NCI-H510A (cell line): ENCODE measurements at places on chromosomes 3 and 15.

GRCh38 chr3:4138786-4139431 is 164.3 kb upstream of the SETMAR start:
- no peak for DNase-seq

- DNase-seq, result no peak
These were observed 116.1 kb downstream of the KLF13 start for GRCh38 chr15:31442699-31443111.

DNA sequence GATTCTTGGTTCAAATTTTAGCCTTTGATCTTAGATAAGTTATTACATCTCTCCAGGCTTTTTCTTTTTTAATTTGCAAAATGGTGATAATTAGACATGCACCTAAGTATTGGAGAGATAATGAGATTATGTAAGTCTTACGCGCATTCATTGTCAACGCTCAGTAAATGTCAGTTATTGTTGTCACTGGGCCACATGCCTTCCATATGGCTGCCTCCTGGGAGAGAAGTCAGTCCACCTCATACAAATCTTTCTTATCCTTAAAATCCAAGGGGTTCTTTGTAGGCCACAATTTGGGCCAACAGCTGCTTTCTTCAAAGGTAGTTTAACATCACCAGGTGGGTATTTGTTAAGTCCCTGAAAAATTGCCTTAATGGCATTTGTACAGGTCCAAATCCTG is 25.5 kb upstream of the PTPRG start:
- DNase-seq, result no peak

DNA sequence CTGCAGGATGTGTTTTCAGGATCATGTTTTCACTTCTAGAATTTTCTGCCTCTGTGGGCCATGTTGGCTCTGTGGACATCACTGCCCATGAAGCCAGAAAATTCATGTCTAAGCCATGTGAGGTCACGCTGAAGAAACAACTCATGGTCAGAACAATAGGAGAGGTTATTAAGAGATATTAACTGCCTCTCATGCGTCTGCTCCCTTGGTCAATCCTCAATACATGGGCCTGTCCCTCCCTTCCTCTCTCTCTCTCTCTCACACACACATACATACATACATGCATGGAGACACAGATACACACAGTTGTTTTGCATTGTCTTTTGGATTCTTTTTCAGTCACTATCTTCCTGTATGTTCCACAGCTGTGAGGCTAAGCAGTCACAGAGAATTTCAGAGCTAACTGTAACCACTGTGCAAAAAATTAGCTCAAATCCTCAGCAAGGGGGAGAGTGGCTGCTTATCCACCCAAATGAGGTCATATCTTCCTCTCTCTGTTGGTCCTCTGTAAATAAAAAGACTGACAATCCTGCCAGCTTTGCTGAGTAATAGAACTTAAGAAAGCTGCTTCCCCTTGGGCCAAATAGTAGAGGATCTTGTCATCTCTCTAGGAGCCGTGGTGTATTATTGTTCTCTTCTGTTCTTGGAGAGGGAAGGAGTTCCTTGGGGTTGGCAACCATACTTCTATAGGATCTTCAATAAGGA is 45.6 kb downstream of the LRTM1 start:
- no peak for DNase-seq

GRCh38 chr15:70795311-70795665 is 31.9 kb upstream of the UACA start:
- DNase-seq, result no peak

GRCh38 chr15:67735896-67736295 is 89.4 kb upstream of the SKOR1 start:
- DNase-seq, result no peak

GRCh38 chr3:52794612-52795099 is at the start of gene ITIH3:
TSS of gene ITIH3 (plus strand) at chr3:52794796. CDS start at chr3:52794804, 8 bp downstream.
- no peak for DNase-seq

- DNase-seq, result no peak
These were observed 125.4 kb upstream of the RAD18 start for GRCh38 chr3:9088441-9089353.

GRCh38 chr3:7158516-7158915 is 297.6 kb downstream of the GRM7 start:
- no peak for DNase-seq

- DNase-seq, result no peak
These were observed 14.9 kb upstream of the HES1 start for GRCh38 chr3:194120789-194121770.

- DNase-seq, result no peak
These were observed 15.6 kb downstream of the CADM2 start for GRCh38 chr3:84974347-84974746.

DNA sequence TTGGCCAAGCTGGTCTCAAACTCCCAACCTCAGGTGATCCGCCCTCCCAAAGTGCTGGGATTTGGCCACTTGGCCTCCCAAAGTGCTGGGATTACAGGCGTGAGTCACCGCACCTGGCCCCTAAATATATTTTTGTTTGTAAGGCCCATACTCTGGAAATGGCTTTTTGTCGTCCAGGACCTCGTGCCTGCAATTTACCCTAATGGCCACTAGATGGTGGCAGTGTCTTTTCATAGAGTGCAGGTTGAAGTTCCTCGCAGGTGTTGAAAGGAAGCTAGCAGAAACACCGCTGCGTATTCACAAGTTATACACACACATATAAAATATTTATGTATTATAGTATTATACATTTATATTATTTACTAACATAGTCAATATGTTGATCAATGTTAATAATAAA is 97.2 kb downstream of the LRTM1 start:
- no peak for DNase-seq
